ENCODE measurements at places on chromosomes 16 and 17.
A peak's percentile ranks its signal among the peaks of the same experiment; 100 is the strongest.

DNA sequence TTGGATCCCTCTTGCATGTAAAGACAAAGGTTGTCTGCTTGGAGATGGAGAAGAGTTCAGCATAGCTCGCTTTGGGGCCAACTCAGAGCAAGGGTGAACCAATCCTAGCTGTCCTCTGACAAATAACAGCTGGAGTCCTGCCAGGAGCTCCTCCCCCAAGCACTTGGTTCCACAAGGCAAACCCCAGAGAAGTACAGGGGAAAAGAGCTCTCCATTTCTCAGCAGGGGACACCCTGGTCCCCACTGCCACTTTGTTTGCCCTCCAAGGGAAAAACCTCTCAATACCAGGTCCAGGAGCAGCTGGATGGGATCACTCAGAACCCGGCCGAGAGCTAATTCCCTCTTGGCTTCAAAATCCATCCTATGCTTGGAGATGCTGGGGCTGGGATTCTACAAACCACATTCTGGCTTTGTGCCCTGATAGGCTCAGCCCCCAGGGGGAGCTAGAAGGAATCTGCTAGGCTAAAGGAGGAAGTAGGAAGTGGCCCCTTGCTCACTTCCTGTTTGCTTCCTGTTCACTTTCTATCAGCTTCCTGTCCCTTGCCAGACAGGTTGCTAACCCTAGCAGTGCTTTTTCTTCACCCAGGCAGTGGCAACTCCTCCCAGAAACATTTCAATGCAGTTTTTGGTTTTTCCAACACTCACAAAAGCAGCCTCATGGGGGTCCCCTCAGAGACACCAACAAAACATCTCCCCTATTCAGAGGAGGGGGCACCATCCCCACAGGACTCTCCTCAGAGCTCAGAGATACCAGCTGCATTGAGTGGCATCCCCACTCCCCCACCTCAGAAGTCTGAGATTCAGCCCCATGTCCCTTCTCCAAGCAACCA lies 30.7 kb downstream of the CDRT4 start:
- peak; percentile 50 for DNase-seq

- no peak for DNase-seq
Observed at GRCh38 chr17:80765241-80765961, 220.8 kb downstream of the RPTOR start.

DNA sequence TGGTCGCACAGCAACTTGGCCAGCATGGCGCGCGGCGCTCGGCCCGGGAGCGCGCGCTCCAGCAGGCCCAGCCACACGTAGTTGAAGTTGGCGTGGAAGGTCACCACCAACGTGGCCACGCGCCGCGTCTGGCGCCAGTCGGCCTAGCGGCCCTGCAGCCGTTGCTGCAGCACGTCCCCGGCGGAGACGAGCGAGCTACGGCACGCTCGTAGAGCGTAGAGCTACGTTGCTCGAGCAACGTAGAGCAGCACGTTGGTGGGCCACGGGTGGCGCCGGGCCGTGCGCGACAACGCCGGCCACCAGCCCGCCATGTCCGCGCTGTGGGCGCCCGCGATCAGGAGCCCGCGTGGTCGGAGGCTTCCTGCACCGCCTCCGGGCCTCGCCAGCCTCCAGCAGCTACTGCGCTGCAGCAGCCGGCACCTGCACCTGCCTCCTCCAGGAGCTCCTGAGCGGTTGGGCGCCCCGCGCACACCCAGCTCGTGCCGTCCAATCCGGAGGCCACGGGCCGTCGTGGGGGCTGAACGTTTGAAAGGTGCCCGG lies 13.4 kb upstream of the SULT1A1 start:
- DNase-seq = no peak

DNA sequence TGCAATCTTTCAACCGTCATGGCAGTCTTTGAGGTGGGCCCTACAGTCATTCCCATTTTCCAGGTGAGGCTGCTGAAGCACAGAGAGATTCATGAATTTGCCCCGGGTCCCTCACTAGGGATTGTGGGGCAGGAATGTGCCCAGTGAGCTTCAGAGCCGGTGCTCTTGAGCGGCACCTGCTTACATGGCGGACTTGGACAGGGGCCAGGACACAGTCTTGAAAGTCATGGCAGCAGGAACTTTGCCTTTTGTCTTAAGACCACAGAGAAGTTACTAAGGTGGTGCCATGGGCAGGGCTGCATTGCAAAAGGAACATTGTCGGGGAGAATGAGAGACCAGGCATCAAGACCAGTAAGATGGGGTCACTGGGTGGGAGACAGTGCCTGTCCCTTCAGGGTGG lies 363.4 kb downstream of the FOXL1 start:
- DNase-seq = no peak

- no peak for DNase-seq
Observed at GRCh38 chr16:7921345-7921744, 588.7 kb downstream of the RBFOX1 start.

DNA sequence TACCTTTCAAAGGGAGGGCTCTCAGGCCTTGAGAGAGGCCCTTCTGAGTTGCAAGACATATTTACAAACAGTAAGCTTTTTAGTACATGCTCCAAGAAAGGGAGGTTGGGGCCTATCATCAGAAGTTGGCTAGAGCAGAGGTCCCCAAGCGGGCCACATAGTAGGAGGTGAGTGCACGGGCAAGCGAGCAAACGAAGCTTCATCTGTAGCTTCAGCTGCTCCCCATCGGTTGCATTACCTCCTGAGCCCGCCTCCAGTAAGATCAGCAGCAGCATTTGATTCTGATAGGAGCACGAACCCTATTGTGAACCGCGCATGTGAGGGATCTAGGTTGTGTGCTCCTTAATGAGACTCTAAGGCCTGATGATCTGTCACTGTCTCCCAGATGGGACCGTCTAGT lies 26.2 kb downstream of the PRDM7 start:
- no peak for DNase-seq

- DNase-seq = no peak
Observed at GRCh38 chr17:81459224-81459623, 53.4 kb downstream of the ACTG1 start.

- DNase-seq = peak; percentile 62
Observed at GRCh38 chr17:72412650-72413076, 291.8 kb downstream of the SOX9 start.

GRCh38 chr17:34639706-34640425 lies 60.5 kb downstream of the TMEM132E start:
- no peak for DNase-seq

DNA sequence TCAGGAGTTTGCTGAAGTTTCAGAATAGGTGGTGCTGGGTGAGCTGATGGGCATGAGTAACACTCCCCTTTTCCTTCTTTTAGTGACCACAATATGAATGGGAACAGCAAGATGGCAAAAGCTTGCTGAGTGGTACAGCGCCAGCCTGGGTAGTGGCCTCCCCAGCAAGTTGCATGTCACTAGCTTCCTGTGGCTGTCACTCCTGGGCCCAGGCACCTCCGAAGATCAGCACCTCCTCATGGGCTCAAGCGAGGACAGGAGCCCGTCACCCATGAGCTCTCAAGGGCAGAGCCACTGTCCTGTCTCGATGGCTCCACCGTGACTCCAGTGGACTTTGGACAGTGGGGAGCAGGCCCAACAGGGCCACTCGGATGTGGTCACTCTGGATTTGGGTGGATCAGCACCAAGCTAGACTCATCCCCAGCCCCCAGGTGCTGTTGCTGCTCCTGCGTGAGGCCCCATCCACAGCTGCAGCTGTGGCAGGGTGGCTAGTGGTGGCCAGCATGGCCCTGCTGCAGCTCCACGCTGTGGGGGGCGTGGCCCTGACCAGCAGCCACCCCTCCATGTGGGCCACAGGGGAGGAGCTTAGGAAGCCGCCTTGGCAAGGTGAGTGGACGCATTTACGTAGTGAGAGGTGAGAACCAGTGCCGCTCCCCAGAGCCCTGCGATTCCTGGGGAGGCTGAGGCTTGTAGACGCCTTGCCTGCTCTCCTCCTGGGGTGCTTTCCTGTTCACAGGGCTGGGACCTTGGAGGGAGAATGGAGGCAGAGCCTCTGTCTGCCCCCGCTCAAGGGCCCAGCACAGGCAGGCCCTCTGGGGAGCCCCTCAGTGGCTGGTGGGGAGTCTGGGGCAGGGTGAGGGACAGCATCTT lies 13.6 kb upstream of the DNASE1 start:
- DNase-seq = no peak

GRCh38 chr16:14608604-14609003 lies 21.5 kb downstream of the PARN start:
- no peak for DNase-seq

- no peak for DNase-seq
Observed at GRCh38 chr17:70242781-70243437, 73.6 kb downstream of the KCNJ2 start.

DNA sequence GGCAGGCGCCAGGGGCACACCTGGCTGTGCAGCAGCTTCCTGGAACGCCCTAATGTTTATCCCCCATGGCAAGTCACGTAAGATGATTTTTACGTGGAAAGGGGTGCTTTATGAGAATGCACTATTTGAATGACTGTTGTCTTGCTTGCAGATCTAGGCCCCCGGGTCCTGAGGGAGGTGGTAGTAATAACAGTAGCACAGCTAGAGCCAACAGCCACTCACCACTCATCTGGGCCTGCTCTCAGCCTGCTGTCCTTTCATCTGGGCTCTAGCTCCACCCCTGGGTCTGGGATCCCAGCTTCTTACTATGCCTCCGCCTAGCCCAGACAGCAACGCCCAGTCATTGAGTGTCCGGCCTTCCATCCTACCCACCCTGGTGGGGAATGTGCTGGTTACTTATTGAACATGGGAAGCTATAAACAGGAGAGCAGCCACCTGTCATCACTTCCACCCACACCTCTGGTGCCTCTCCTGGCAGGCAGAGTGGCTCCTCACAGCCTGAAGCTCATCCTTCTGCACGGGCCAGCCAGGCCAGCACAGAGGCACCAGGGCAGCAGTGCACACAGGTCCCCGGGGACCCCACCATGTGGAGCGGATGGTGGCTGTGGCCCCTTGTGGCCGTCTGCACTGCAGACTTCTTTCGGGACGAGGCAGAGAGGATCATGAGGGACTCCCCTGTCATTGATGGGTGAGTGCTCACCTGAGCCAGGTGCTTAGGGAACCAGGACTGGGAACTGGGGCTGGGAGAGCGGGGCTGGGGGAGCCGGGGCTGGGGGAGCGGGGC lies 16.6 kb downstream of the DPEP1 start:
- DNase-seq = no peak

GRCh38 chr17:28033972-28034714 lies 8.3 kb upstream of the NLK start:
- DNase-seq = peak; percentile 82

DNA sequence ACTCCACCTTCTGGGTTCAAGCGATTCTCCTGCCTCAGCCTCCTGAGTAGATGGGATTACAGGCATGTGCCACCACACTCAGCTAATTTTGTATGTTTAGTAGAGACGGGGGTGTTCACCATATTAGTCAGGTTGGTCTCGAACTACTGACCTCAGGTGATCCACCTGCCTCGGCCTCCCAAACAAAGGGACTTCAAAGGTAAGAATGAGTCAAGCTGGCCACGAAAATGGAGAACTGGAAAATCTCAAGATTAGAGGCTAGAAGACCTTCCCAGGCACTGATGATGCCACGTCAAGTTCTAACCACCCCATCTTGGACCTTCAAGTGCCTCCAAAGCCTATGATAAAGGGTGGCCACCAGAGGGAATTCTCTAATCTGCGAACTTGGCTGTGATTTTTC lies 1.3 kb upstream of the CCL15 start:
- no peak for DNase-seq

Measured in AG10803 (cell line).